ENCODE measurements at places on chromosomes 6 and 20.

- no peak for DNase-seq
Measured at GRCh38 chr6:40398810-40399477, 188.2 kb downstream of the LRFN2 start.

DNA sequence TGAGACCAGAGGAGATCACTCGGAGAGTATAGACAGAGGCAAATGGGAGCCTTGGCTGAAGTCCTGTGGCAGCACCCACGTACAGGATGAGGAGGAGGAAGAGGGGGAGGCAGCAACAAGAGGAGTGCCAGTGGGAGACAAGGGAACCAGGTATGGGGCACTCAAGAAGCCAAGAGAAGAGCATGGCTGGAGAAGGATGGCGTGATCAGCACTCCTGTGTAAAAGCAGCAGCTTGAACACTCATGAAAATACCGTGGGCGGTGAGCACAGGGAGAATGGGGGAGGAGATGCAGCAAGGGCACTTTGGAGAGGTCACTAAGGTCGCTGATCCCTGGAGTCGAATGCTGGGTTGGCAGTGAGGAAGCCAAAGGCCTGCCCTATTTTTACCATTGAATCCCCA is 51.2 kb upstream of the PRND start:
- no peak for DNase-seq

DNA sequence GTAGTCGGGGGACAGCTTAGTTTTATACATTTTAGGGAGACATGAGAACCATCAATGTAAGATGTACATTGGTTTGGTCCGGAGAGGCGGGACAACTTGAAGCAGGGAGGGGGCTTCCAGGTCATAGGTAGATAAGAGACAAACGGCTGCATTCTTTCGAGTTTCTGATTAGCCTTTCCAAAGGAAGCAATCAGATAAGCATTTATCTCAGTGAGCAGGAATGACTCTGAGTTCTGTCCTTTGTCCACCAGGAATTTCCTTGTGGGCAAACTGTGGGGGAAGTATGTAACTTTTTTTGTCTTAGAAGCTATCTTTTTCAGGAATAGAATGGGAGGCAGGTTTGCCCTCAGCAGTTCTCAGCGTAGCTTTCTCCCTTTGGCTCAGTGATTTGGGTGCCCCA is 1.4 kb downstream of the YTHDF1 start:
- DNase-seq: no peak

DNA sequence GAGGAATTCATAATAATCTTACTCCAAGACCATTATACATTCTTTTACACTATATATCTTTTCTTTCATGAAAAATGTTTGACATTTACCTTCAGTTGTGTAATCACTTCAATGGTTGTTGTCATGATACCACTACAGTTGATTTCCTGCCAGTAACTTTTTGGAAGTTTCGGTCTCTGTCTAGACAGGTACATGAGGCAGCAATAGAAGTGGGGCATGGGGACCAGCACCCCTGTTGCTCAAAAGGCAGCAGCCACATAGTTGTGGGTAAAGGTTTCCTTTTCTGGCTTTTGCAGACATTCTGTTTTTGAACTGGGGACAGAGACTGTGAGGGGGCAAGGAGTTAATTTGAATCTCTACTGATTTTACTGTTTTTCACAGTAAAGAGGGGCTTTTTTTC is 14.1 kb downstream of the SAMD5 start:
- DNase-seq: no peak

DNA sequence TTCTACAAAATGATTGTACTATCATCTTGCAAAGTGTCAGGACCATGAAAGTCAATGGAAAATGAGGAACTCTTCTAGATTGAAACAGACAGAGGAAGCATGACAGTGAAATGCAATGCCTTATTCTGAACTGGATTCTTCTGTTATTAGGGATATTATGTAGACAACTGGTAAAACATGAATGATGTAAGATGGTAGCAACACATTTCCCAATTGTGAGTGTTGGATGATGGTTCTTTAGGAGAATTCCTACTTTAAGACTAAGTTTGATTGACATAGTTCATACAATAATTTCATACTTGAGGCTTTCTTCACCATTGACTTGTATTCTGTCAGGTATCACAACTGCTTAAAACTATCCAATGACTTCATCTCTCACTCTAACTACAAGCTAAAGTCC is 4.5 kb downstream of the UBE3D start:
- DNase-seq: no peak

- DNase-seq: no peak
Measured at GRCh38 chr6:30821862-30822784, 62.2 kb upstream of the DDR1 start.

- DNase-seq: no peak
Measured at GRCh38 chr6:153957394-153957793, 81.6 kb upstream of the OPRM1 start.

DNA sequence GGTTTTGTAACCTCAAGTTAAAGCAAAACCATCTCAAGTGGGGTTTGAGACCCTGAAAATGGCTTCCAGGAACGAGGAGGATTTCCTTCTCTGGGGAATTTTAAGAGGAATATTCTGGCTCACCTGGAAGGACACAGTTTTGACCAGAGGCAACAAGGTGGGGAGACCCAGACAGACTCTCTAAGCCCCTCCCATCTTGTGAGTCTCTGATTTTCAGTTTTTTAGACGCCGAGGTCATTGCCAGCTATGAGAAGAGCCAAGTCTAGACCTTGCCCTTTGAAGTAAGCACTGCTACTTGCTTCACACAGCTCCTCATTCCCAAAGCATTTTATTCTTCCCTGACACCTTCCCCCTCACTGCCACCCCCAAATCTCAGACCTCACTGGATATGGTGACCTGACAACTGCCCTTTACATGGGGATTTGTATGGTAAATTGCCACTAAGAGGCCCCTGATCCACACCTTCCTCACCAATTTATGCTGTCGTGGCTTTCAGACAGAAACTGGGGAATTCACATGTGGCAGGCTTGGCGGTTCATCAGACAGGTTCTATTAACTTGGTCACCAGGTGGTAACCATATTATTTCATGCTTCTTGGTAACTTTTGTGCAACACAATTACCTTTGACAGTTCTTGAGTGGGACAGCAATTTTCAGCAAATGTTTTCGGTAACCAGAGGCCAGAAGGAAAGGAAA is 116.2 kb downstream of the ISM1 start:
- no peak for DNase-seq

- no peak for DNase-seq
Measured at GRCh38 chr20:23081263-23081819, 4.8 kb downstream of the CD93 start.

DNA sequence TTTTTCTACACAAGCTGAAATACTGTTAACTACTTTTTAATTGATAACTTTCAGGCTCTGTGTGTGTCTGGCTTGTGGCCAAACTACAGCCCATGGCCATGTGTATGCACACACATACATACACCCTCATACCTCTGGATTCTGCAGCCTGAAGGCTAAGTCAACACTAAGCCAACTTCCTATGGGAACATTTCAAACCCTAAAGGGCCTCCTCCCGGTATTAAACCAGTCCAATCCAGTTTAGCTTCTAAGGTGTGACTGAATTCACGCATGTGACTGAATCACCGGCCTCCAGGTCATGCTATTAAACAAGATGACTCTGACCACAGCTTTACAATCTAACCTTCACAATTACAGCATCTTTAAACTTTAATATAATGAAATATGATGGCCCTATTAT is 20.7 kb upstream of the DST start:
- DNase-seq: no peak

GRCh38 chr6:21536280-21536766 is 57.2 kb upstream of the SOX4 start:
- DNase-seq: no peak

DNA sequence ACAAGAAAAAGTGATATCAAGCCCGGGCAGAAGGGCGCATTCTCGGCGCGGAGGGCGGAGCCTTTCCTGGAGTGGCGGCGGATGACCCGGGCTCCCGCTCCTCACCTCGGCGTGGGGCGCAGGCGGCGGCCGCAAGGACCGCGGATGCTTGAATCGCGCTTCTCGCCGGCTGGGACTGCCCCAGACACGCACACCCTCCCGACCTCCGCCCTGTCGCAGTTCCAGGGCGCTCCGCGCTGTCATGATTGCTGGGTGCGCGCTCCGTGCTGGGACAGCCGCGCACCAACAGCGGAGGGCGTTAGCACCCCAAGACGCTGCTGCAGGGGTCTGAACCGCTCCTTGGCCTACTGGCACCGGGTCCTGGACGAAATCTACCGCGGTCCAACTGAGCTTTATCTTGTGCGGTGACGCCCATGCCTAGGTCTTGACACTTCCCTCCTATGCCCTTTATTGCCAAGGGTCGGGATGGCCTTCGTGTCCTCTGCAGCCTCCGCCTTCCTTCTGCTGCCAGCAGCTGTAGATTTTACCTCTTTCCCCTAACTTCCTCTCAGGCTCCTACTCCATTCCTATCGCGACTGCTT is 43.3 kb downstream of the IRAK1BP1 start:
- DNase-seq: no peak

DNA sequence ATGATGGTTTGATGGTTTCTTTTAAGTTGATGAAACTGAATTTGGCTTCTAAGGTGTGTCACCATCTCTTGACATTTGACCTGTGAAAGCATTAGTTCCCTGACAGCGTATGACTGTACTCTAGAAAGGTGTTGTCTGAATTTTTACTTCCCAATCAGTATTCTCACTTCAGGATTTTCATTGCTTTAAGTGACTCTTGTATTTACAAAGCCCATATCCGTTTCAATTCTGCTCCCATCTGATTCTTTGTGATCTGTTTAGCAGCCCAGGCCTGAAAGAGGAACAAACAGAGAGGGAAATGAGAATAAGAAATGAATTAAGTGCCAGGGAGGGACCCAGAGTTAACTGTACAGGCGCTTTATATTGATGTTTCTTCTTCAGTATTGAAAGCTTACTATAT is 73.7 kb downstream of the FARS2 start:
- no peak for DNase-seq

GRCh38 chr20:13494019-13494418 is 144.7 kb downstream of the TASP1 start:
- DNase-seq: no peak

DNA sequence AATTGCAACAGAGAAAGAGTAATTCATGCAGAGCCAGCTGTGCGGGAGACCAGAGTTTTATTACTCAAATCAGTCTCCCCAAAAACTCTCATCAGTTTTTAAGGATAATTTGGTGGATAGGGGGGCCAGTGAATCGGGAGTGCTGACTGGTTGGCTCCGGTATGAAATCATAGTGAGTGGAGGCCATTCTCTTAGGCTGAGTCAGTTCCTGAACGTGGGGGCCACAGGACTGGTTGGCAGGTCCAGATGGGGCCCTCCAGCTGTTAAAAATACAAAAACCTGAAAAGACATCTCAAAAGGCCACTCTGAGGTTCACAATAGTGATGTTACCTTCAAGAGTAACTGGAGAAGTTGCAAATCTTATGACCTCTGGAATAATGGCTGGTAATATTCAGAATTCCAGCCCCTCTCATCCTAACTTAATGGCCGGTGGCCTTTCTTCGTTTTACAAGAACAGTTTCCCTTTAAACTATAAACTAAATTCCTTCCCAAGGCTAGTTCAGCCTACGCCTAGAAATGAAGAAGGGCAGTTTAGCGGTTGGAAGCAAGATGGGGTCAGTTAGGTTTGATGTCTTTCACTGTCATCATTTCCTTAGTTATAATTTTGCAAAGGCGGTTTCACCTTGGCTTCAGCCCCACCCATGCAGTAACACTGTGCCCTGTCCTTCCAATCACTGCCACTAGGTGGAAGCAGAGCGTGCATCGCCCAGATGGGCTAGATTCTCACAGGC is 6.8 kb upstream of the MICA start:
- DNase-seq: no peak

- no peak for DNase-seq
Measured at GRCh38 chr20:16760431-16761304, 12.5 kb downstream of the OTOR start.

DNA sequence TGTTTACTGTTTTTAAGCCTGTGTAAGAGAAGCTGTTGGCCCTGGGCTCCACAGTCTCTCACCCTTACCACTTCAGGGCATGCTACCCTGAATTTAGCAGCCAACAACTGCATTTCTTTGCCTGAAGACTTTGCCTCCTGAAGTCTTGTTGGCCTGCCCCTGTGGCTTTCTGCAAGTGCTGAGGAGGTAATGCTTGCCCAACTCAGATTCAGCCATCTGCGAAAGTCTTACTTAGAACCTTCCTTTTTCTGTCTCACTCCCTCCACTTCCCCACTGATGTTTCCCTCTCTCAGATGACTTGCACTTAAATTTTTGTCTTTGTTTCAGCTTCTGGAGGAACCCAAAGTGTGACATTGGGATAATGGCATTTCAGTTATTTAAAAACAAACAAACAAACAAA is 11.8 kb upstream of the IBTK start:
- no peak for DNase-seq

DNA sequence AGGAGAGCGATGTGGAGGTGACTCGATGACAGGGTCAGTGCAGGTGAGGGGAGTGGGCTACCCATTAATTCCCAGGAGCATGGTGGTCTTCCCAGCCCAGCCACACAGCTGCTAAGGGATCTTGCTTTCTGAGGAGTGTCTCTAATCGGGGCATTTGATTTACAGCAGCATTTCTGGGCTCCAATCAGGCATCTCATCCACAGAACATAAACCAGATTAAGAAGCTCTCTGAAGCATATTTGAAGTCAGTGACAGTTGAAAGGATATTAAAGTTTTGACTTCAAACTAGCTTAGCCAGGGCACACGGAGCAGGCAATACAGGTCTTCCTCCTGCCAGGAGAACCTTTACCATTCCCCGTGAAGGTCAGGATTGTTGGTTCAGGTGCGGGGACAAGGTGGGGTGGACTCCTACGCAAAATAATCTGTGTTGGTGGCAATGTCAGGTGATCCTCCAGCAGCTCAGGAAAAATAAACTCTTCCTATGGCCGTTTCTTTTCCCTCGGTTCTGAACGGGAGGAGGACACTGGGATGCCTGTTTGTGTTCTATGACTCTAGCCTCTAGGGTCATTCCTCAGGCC is 39.9 kb upstream of the ZNF831 start:
- DNase-seq: no peak

GRCh38 chr6:13044390-13044789 is 283.9 kb downstream of the TBC1D7 start:
- DNase-seq: no peak

- DNase-seq: no peak
Measured at GRCh38 chr6:123524781-123525180, 112.0 kb downstream of the TRDN start.

- no peak for DNase-seq
Measured at GRCh38 chr6:128710315-128710714, 172.6 kb upstream of the LAMA2 start.

DNA sequence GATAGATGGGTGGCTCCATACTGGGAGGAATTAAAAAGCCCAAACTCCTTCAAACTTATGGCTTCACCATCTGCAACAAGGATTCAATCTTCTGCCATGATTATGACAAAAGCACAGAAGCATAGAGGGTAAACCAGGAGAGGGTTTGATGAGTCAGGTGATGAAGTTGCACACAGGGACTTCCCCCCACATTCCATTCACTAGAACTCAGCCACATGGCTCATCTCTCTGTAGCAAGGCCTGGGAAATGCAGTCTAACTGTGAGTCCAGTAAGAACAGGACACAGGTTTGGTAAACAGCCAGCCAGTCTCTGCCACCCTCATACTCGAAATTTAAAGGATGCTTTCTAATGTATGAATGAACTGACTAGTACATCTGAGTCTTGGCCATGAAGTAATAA is 142.9 kb downstream of the HIVEP2 start:
- no peak for DNase-seq
